ENCODE measurements at places on chromosomes 12 and 14. TPM values are rescaled to one million over a fixed set of nuclear protein-coding genes. Genes with fewer than 3 reads are reported as not detected.

GLT8D2 gene
- total RNA-seq, result 11.5 TPM

SMOC1 gene
- 33.7 TPM for total RNA-seq

CLEC2A gene
- total RNA-seq, result not detected

ADGRD1 gene
- 5.1 TPM for total RNA-seq

DBX2 gene
- total RNA-seq, result 6.9 TPM

IL31 gene
- not detected for total RNA-seq

ARHGAP9 gene
- 2.1 TPM for total RNA-seq

ALDH2 gene
- total RNA-seq, result 24.7 TPM

HOXC12 gene
- total RNA-seq, result not detected

SLC39A5 gene
- not detected for total RNA-seq

MUCL1 gene
- not detected for total RNA-seq

AVPR1A gene
- 4.6 TPM for total RNA-seq

ARF3 gene
- 129 TPM for total RNA-seq

LHX5 gene
- total RNA-seq, result 4.8 TPM

NDUFA9 gene
- 41.5 TPM for total RNA-seq

SIX6 gene
- total RNA-seq, result 0.69 TPM

TTC7B gene
- total RNA-seq, result 17.1 TPM

ZFYVE26 gene
- 20.1 TPM for total RNA-seq

BIN2 gene
- total RNA-seq, result 2.3 TPM

NANOG gene
- not detected for total RNA-seq

RDH12 gene
- total RNA-seq, result 1.8 TPM

SLC17A8 gene
- total RNA-seq, result 10.1 TPM

GPR135 gene
- 6.2 TPM for total RNA-seq

RND1 gene
- 26.1 TPM for total RNA-seq

KRT72 gene
- 0.23 TPM for total RNA-seq

CCDC196 gene
- not detected for total RNA-seq

MYO1H gene
- total RNA-seq, result 1.4 TPM

IL26 gene
- total RNA-seq, result not detected

HOXC6 gene
- not detected for total RNA-seq

DTX1 gene
- 34.8 TPM for total RNA-seq

BICD1 gene
- total RNA-seq, result 47.1 TPM

SRP54 gene
- total RNA-seq, result 75.7 TPM

DAO gene
- not detected for total RNA-seq

FBLN5 gene
- 10.1 TPM for total RNA-seq

PLEKHD1 gene
- total RNA-seq, result 0.23 TPM

TBX3 gene
- total RNA-seq, result 7.6 TPM

CDKL1 gene
- 11.3 TPM for total RNA-seq

CCDC197 gene
- not detected for total RNA-seq

APOF gene
- total RNA-seq, result not detected

MYF5 gene
- total RNA-seq, result not detected

PKP2 gene
- 6.9 TPM for total RNA-seq

CCDC38 gene
- total RNA-seq, result not detected

SDR9C7 gene
- 0.23 TPM for total RNA-seq

RNASE3 gene
- total RNA-seq, result not detected

STYK1 gene
- total RNA-seq, result 18.7 TPM

IRAK3 gene
- 4.4 TPM for total RNA-seq

HHIPL1 gene
- total RNA-seq, result 6.9 TPM

HRK gene
- 2.3 TPM for total RNA-seq

B4GALNT1 gene
- 47.5 TPM for total RNA-seq

MLF2 gene
- 104 TPM for total RNA-seq

KCNA5 gene
- total RNA-seq, result 12.9 TPM

KRT73 gene
- total RNA-seq, result not detected

AKAP5 gene
- 44.5 TPM for total RNA-seq

Measured in diencephalon (tissue), 1 donor.